ENCODE measurements at places on chromosomes 5 and 9.

GRCh38 chr9:97140566-97140965, 101.6 kb upstream of the CTSV start:
- DNase-seq = no peak

DNA sequence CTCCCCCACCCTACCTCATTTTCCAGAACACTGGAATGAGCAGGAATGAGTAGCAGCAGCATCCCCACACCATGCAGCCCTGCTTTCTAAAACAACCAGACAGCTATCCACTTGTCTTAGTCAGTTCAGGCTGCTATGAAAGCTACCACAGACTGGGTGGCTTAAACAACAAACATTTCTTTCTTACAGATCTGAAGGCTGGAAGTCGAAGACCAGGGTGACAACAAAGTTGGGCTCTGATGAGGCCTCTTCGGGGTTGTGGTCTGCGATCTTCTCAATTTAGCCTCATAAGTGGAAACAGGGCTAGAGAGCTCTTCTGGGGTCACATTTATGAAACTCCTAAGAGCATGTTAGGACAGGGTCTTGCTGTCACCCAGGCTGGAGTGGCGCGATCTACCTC, 38.9 kb downstream of the LPAR1 start:
- no peak for DNase-seq

DNA sequence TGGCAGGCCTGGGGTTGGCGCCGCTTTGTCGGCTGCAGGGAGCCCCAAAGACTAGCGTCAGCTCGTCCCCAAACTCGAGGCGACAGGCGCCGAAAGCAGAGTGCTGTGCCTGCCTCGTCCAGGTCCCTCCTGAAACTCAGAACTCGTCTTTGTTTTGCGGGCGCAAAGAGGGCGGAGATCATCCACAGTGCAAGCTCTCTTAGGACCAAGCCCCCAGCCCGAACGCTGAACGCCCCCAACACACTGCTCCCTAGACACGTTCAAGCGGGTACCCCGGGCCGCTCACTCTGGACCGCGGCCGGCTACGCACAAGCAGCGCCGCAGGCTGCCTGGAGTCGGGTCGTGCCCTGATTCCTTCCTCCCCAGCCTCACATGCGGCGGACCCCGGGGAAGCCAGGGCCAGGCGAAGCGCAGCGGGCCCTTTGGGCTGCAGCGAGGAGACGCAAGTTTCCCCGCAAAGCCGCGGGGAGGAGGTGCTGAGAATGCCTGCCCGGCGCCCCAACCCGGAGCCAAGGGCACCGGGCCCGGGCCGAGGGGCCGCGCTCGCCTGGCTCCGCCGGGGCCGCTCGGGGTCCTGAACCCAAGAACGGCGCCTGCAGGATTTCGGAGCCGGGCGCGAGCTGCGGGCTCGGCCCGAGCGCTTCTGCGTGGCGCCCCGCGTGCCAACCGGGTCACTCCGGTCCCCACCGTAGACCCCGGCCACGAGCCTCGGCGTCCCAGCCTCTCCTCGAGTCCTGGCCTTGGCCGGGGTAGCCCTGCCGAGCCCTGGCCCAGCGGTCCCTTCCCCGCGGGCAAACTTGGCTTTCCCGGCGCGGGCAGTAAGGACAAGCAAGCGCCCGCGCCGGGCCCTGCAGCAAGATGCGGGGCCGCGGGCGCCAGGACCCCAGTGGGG, 738 bp downstream of the FSTL4 start:
- peak; percentile 38 for DNase-seq

GRCh38 chr5:78320401-78320800, 25.9 kb upstream of the AP3B1 start:
- DNase-seq = no peak

GRCh38 chr9:98291820-98292219, 36.4 kb upstream of the TBC1D2 start:
- no peak for DNase-seq

DNA sequence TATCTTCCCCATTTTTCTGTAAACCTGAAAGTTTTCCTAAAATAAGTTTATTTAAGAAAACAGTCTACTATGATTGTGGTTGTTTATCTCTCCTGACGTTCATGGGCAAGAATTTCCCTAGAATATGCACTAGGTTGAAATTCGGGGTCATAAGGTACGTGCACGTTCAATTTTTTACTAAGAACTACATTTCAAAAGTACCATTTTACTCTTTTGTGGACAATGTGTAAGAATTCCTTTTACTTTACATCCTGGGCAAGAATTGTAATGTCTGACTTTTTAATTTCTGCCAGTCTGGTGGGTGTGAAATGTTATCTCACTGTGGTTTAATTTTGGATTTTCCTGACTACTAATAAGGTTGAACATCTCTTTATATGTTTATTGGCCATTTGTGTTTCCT, 12.4 kb downstream of the IL5 start:
- DNase-seq = no peak

DNA sequence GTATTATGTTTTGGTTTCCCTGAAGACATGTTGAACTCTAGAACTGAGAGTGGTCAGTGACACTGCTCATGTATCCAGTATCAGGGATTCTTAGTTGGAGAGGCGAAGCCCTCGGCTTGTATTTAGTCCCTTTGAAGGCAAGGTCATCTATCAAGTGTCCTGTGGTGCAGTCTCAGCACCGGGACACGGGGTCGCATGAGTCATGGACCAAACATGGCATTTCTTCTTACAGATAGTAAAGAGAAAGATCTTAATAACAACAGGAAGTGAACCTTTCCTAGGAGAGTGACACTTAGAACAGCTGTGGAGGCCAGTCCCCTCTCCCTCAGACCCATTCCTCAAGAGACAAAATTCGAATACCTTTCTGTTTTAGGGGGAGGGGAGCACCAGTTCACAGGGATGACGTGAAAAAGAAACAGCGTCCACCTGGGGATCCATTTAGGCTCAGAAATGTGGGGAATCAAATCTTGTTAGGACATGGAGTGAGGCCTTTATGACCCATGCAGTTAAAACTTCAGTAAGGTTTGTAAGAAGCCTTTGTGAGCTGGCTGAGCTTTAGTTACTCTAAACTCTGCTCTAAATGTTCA, 86.5 kb downstream of the ADGRV1 start:
- no peak for DNase-seq

- no peak for DNase-seq
Observed at GRCh38 chr5:32030686-32031085, 143.4 kb downstream of the GOLPH3 start.

DNA sequence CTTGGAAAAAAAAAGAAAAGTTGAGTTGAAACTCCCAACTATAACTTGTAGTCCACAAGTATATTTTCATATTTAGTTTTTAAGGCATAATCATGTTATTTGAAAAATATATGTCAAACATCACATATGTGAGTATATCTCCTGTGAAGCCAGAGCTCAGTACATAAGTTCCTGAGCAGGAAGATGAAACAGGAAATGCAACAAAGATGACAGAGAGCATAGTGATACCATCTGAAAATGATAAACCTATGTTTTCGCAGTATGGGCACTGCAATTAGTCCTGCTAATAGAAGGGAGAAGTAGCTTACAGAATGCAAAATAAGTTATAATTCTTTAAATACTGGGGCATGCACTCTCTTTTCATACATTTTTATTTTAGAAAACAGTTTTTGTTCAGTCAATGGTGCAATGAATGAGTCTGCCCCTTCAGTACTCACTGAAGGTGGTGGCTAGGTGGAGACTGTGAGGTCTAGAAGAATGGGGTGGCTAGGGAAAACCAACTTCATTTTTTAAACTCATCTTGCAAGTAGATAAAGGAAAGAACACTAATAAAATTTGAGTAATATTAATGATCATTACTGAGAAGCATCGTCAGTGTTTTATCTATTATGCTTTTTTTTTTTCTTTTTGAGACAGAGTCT, 54.1 kb upstream of the FYB1 start:
- DNase-seq = no peak

DNA sequence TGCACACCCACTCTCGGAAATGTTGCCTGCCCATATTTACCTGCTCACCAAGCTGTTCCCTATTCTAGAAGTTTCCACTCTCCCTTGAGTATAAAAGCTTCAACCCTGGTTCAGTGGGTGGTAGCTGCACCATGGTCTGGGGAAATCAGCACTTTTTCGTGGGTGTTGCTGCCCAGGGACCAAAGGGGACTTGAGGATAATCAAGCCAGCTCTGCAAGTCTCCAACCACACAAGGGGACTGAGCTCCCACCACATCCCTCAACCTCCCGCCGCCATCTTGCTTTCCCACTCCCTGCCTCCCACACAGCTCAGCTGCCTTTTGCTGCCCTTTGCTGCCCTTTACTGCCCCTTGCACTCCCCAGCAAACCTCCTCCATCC, 210.0 kb downstream of the AUH start:
- no peak for DNase-seq

- no peak for DNase-seq
Observed at GRCh38 chr5:15835514-15835913, 335.5 kb downstream of the FBXL7 start.

DNA sequence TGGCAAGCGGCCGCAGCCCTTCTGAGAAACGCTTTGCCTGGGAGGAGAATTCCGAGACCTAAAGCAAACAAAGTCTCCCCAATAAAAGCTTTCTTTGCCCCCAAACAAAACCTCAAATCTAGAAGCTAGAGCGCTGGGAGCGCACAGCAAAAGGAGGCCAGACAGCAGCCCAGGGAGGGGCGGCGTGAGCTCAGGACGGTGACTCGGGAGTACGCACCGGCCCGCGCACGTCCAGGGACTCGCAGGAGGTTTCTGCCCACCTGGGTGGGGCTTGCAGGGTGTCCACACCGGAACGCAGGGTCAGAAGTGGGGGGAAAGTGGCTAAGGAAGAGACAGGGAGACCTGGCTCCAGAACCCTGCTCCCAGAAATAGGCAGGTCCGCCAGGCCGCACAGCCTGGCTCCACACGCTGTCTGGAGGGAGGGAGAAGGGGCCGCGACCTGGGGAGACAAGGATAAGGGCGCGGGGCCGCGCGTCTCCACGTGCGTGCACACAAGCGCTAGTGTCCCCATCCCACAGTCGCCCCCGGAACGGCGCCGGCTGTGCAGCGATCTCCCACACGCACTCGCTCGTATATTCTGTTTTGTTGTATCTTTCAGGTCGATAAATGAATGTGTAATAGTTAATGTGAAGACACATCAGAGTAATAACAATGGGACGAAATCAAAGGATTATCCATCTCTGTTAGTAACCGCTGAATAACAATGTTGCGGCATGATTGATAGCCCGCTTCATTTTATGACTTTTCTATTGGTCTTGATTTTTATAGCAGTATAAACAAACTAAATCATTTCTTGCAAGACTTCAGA, 2.3 kb upstream of the OTP start:
- no peak for DNase-seq

DNA sequence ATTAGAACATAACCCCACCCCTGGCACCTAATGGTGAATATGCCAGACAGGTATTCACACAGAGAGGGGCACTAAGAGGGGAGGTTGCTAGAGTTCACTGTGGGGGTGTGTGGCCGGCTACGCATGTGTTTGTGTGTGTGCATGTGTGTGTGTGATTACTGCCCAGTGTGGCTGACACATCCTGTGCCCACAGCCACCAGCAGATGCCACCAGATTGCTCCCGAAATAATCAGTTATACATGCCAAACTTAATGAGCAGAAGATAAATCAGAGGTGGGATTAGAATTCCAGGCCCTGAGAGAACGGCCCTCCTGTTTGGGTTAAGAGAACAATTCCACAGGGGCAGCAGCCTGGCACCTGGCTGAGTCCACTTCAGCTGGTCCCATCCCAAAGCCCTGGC, 91.8 kb upstream of the TBCA start:
- no peak for DNase-seq

GRCh38 chr9:111038331-111039230, at the start of gene LPAR1:
Gene LPAR1, minus strand, starts transcription at chr9:111038470. Its CDS starts 66,353 bp downstream, at chr9:110972117.
- peak; percentile 56 for DNase-seq

DNA sequence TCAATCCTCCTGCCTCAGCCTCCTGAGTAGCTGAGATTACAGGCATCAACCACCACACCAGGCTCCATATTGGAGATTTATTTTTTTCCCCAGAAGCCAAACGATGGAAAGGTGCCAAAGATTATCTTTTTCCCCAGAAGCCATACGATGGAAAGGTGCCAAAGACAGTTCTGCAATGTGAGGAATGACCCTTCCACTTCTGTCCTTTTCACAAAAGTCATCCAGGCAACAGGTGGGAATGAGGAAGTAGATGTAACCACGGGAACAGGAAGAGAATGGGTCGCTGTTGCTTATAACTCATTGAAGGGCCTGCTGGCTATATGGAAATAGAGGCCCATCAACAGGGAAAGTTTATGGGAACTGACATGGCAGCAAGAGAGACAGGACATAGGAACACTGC, 233.7 kb upstream of the MSX2 start:
- no peak for DNase-seq

DNA sequence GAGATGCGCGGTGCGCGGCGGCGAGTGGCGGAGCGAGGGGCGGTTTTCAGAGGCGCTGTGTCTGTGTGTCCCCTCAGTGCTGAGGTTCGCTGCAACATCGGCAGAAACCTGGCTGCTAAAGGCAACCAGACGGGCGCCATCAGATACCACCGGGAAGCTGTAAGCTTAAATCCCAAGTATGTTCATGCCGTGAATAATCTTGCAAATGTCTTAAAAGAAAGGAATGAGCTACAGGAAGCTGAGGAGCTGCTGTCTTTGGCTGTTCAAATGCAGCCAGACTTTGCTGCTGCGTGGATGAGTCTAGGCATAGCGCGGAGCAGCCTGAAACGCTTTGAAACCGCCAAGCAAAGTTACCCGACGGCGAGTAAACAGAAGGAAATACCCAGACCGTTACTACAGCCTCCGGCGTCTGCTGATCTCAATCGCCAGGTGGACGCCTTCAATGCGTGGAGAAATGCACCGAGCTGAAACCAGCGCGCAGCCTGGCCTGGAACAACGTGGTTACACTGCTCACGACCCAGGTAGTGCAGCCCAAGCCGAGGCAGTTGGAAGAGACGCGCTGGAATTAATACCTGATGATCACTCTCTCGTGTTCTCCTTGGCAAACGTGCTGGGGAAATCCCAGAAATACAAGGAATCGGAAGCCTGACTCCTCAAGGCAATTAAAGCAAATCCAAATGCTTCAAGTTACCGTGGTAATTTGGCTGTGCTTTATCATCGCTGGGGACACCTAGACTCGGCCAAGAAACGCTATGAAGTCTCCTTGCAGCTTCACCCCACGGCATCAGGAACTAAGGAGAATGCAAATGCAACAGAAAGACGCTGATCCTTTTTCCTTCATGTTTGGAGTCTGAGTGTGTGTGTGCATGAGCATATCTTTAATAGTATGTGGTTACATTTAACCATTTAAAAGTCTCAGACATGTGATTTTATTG, 15.9 kb downstream of the OR2V1 start:
- DNase-seq = no peak

- DNase-seq = no peak
Observed at GRCh38 chr5:169635936-169636335, 1.1 kb upstream of the DOCK2 start.

- no peak for DNase-seq
Observed at GRCh38 chr5:132498686-132499271, 8.2 kb upstream of the IRF1 start.

GRCh38 chr9:119701651-119702050, 332.4 kb upstream of the BRINP1 start:
- no peak for DNase-seq

GRCh38 chr9:128607642-128608350, 48.9 kb downstream of the DYNC2I2 start:
- no peak for DNase-seq

All from neuronal stem cell (in vitro differentiated cells).